ENCODE measurements at places on chromosomes 2 and 18.

GRCh38 chr2:37377187-37377532, 32.7 kb downstream of the QPCT start:
- no peak for DNase-seq

DNA sequence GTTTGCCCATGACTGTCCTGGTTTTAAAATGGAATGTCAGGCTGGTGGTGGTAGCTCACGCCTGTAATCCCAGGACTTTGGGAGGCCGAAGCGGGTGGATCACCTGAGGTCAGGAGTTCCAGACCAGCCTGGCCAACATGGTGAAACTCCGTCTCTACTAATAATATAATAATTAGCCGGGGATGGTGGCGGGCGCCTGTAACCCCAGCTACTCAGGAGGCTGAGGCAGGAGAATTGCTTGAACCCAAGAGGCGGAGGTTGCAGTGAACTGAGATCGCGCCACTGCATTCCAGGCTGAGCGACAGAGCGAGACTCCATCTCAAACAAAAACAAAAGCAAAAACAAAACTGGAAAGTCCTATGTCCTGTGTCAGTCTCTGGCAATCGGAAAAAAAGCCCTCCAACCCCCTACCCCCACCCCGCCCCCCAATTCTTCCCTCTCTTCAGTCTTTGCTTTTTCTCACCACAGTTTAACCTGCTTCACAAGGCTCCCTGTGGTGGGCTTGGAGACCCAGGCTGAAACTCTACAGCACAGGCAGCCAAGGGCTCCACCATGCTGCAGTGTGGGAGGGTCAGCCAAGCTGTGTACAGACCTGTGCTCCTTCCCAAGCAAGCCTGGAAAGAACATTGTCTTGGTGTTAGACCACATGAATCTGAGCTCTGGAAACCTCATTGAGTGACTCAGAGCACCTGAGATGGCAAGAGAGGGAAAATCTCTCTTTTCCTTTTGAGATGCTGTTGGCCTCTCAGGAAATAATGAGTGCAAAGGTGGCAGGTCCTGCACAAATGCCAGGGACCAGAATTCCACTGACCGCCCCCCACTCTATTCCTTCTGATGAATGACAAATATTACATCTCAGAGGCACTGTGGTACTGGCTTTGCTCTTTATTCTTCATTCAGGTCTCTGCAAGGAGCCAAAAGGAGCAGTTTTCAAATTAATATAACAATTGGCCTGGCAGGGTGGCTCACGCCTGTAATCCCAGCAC, 16.7 kb downstream of the MYCN start:
- DNase-seq = no peak

GRCh38 chr2:143442193-143442592, 313.0 kb downstream of the ARHGAP15 start:
- no peak for DNase-seq

- no peak for DNase-seq
These were observed 12.9 kb downstream of the CGREF1 start for GRCh38 chr2:27105981-27106380.

GRCh38 chr2:212811036-212811805, 272.6 kb upstream of the ERBB4 start:
- no peak for DNase-seq

GRCh38 chr2:207892716-207893402, 123.2 kb upstream of the FZD5 start:
- DNase-seq = peak; percentile 55

DNA sequence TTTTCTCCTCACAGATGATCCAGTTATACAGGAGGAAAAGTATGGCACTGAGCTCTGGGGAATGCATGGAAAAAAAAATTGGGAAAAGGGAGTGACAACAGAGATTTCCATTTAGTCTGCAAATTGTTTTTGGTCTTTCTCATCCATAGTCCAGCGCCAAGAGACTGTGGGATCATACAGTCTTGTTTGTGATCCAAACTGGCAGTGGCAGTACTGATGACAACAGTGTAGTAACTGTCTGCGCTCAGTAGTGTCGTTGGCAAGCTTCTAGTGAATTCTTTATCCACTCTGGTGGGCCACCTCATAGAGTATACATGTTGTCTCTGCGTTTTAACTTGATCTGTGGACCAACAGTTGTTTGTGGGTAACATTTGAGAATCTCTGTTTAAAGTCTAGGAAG, 37.9 kb downstream of the GALNT1 start:
- DNase-seq = no peak

DNA sequence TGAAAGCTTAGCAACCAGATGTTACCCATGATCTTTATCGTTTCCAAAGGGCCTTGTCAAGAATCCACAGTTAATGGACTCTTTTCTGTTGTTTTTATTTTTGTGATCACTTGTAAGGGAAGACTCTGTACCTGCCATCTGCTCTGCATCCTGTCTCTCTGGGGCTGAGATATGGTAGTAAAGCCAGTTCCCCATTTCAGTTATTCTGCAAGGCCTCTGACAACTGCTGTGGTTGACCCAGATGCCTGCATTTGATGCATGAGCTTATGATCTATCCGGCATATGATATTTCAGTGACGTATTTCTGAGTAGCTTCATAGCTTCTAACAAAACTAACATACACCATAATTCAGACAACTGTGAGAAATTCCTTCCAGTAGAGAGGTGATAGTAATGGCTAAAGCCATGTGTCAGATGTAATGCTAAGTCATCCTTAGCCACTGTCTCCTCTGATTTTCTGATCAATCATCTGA, 105.1 kb downstream of the TPO start:
- DNase-seq = no peak

DNA sequence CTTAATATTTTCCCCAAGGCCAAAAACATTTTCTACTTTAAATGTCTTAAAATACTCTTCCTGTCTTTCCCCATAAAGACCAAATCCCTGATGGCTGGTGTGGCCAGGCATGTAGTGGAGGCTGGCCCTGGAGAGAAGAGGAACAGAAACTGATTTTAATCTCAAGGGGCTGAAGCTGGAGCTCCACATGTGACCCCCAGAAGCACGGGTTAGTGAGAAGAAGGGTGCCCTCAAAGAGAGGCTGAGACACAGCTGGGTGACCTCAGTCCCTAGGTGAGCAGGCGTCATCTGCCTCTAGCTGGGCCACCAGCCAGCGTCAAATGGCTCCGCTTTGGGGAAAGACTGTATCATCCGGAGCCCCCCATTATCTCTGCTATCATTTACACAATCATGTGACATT, 19.3 kb upstream of the TMEM18 start:
- DNase-seq = no peak

DNA sequence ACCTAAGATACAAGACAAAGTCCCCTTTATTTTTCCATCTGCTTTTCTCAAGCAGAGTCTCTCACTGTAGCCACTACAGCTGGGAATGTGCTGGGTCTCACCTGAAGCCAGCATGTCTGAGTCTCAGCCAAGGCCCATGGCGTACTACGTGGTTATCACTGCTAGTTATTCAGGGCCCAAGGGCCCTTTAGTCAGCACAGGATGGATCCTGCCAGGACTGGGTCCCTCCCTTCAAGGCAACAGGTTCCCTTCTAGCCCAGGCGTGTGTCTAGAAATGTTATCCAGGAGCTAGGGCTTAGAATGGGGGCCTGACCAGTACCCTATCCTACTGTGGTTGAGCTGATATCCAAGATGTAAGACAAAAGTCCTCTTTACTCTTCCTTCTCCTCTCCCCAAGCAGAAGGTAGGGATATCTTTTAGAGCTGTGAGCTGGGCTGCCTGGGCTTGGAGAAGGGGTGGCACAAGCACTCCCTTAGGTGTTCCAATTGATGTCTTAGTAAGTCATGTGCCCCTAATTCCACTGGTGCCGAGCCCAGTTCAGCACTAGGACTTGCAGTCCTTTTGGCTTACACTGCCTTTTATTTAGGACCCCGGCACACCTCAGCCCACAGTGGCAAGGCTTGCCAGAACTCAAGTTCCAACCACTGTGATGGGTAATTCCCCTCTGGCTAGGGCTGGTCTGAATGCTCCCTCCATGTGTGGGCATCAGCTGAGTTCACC, 17.7 kb downstream of the VPS54 start:
- no peak for DNase-seq

DNA sequence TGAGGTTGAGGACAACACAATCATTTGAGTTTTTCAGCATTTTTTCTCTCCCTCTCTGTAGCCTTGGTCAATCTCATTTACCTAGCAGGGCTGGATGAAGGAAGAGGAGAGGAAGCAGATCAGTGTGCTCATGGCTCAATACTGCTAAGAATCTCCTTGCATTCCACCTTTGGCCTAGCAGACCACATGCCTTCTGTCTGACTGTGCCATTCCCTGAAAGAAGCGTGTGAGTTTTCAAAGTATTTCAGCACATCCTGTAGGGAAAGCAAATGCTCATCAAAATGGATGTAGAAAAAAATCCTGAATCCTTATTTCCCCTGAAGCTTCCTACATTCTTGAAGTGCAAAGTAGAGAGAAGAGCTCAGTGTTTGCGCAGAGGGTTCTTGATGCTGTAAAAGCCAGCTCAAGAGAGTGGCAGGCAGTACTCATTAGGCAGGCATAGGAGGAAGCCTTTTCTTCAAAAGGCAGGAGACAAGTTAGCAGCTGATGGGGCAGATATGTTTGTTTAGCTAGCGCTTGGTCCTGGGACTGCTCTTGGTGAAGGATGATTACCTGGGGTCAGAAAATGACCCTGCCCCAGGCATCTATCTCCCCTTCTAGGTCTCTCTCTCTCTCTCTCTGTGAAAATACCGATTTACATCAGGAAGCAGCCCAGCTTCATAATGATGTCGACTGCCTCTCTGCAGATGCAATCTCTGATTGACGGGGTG, 14.4 kb upstream of the PIK3C3 start:
- no peak for DNase-seq

GRCh38 chr2:49845021-49845420, 690.7 kb upstream of the FSHR start:
- no peak for DNase-seq

DNA sequence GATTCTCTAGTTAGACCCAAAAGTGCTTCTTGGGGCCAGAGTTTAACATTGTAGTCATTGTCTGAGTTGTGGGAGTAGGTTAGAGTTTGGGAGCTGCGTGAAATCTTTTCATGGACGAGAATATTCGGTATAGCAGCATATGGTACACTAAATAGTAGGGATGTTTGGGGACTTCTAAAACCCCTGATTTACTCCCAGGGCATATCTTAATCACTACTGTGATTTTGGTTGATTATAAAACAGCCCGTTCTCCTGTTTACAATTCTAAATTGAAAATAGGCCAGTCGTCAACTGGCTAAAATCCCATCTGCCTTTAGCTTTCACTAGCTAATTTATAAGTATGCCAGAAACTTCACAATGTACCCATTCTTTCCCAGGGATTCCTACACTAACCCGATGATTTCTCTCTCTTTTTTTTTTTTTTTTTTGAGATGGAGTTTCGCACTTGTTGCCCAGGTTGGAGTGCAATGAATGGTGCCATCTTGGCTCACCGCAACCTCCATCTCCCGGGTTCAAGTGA, 44.3 kb downstream of the MOB4 start:
- DNase-seq = no peak

- DNase-seq = no peak
These were observed 89.8 kb downstream of the PKP4 start for GRCh38 chr2:158546412-158547144.

GRCh38 chr18:10726198-10727068, 200.6 kb downstream of the NAPG start:
- DNase-seq = no peak

DNA sequence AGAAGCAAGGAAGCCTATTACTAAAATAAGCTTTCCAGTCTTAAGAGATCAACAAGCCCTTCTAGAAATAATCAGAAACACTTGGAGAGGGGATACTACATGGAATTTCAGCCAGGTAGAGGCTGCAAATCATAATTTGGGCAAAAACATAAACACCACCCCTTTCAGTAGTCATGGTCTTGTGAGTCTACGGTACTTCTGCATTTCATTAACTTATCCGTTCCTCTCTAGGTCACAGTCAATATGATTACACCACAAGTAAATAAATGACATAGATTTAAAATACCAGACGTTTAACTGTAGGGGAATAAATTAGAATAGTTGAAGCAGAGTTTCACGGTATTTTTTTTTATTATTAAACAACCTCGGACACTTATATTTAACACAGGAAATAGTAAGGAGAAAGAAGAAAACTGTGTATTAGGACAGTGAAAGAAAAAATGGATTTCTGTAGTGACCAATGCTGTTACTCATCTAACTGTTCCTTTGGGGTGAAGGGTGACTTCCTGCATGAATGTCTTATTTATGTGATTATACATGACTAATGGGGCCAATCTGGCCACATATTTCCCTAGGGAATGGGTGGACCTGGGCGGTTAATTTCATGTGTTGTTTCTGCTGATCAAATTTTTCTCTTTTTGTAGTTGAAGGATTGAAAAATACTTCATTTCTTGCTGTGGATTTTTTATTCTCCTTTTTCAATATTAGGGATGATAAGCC, 456.6 kb upstream of the UBE2E3 start:
- peak; percentile 10 for DNase-seq

DNA sequence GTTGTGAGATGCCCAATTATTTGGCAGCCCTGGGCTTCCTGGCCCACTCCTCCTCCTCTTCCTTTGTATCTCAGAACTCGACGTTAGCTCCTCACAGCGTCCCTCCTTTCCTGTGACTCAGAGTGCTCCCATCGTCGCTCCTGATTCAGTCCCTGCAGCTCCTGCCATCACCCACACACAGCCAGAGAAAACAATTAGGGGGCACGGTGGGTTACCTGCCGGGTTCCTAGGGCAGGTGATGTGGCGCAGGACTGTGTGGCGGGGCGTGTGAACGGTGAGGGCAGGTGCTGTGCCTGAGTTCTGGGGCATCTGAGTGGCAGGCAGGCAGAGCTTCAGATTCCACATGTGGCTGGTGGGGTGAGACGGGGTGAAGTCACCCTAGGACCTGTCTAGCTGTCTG, 42.6 kb downstream of the GLI2 start:
- DNase-seq = no peak

- no peak for DNase-seq
These were observed 6.7 kb downstream of the ARHGEF4 start for GRCh38 chr2:130843321-130843985.

Data from NCI-H82 (cell line).